ENCODE measurements at places on chromosomes 7 and 10. TPM values are rescaled to one million over a fixed set of nuclear protein-coding genes. Genes with fewer than 3 reads are reported as not detected.

MPP7 gene
- total RNA-seq: 0.07 TPM

CCL24 gene
- not detected for total RNA-seq

FKBP6 gene
- total RNA-seq: not detected

ANKRD1 gene
- total RNA-seq: 1,189 TPM

PBLD gene
- 3.0 TPM for total RNA-seq

CNOT4 gene
- 11.4 TPM for total RNA-seq

CCDC172 gene
- total RNA-seq: not detected

AKR1C8 gene
- not detected for total RNA-seq

HOXA3 gene
- total RNA-seq: 0.66 TPM

HKDC1 gene
- total RNA-seq: not detected

- DNase-seq: no peak
Observed at GRCh38 chr10:100374200-100374655, 27.2 kb downstream of the SCD start.

GRCh38 chr10:96359616-96360015 is 814 bp upstream of the OPALIN start:
- no peak for DNase-seq

GRCh38 chr10:95356190-95356955 is 65.6 kb upstream of the PDLIM1 start:
- no peak for DNase-seq

DNA sequence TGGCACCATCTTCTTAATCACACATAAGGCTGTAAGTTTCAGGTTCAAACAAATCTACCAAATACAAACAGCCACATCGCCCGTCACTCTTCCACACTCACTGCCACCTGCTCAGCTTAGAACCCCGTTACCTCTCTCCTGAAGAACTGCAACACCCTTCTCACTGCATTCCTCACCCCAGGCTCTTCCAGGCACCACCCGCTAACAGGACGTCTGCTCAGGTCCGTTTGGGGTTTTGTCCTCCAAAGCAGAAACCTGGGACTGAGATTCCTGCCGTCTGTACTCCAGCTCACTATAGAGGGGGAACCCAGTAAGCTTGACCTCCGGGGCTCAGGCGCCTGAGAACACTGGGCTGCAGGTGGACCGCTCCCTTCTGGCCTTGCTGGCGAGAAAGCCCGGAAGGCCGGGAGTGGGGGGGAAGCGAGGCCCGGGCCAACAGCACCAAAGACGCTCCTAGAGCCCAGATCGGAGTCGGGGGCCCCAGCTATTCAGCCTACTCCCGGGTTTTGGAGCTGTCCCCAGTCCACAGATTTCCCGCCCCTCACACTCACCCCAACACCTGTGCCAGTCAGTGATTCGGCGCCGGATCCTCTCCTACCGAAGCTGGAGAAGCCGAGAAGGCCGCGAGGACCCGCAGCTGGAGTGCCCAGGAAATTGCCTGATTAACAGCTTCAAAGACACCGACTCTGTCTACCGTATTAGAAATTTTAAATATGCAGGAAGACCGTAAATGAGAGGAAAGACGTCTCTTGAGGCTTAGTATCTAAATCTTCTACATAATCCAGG is at the start of gene AP3M1:
TSS of gene AP3M1 (minus strand) at position 625 of the 786 bp plus-strand sequence. CDS start 12,449 bp downstream, outside the sequence.
- DNase-seq: peak; percentile 37

DNA sequence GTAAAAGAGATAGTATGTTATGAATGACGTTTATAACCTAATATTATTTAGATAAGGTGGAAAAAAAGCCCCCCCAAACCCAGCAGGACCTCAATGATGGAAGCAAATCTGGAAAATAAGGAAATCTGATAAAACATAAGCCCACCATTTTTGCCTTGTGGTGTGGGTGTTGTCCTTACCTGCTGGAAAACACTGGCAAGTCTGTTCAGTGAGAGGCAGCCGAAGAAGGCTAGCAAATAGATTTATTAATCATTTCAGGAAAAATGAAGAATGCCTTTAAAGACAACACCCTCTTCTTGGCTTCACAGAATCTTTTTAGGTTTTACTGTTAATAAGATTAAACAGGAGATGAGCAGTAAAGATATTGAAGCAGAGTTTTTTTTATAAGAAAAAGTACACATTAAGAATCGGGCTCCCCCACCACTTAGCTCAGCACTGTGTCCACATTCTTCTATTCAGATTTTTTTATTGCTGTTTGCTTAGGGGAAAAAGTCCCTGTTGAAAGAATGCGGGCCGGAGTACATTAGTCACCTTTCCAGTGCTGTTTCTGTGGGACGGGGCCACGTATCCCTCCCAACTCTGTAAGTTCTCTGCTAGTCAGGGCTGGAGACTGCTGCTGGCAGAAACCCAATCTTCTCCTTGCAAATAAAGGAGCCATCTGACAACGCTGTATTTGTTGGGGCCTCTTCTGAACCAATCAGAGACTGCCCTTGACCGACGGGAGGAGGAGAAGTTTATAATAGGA is 104.1 kb downstream of the EVX1 start:
- DNase-seq: no peak

DNA sequence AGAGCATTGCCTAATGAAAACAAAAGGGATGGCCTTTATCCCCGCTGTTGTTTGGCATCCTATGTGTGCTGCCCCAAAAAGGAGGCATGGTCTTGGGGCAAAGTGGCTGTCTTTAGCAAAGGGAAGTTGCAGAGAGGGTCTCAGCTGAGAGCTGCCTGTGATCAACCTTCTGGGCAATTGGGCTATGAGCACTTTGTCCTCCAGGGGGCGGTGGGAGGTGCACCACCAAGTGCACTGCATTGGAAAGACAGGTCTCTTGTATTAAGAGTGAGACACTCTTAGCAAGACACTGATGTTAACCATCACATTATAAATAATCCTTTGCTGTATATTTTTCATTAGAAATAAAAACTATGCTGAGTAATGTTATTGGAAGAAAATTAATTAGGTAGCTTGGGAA is 314.8 kb downstream of the POM121L12 start:
- no peak for DNase-seq

DNA sequence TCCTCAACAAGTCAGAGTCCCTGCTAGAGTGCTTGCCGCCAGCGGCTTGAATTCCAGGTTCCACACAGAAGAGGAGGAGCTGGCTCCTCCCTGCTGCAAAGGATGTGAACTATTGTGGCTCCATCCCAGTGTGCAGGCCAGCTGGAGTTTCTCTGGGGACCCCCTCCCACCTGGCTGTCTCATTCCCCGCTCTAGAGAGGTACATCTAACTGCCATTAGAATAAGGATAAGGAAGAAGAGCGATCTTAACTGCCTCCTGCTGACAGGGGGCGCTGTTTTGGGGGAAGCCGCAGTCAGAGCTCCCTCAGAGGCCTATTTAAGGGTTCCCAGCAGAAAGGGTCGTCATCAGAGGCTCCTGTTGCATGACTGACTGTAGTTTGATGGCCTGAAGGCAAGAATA is 40.8 kb upstream of the HECW1 start:
- no peak for DNase-seq

DNA sequence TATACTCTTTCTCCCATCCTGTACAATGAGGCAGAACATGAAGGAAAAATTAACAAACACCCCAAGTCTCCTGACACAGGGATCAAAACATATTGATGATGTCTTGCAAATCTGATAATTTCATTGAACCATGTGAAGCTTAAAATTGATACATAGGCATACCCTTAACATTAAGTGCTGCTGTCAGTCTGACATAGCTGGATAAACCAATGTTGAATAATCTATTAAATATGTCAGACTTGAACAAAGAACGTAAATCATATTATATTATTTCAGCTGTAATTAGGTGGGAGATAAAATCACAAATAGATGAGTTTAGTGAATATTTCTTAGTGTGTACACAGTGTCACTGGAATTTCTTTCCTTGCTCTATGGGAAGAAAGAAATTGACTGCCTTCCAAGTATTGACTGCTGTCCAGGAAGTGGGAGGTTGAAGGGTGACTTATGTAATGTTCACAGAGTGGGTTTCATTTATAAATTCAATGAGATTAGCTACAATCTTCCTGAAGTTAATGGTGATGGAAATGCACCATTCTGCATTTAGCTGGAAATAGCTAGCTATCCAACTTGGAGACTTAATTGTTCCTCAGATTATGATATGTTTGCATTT is 170.8 kb downstream of the AUTS2 start:
- DNase-seq: no peak

DNA sequence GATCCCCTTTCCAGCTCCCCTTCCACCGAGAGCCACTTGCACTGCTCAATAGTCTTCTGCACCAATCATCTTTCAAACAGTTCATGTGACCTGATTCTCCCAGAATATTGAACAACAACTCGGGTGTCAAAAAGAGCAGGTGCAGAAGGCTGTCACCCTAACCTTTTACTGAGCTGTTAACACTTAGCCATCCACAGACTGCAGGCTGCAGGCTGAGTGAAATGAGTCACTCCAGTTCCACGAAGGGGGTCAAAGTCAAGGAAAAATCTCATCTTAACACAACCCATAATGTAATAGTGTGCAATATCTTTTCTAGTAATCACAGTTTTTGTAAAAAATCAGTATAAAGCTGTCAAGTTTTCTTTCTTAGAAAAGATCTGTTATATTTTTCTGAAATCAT is 63.1 kb downstream of the MTPAP start:
- no peak for DNase-seq

GRCh38 chr7:27922907-27923641 is 183.1 kb downstream of the TAX1BP1 start:
- no peak for DNase-seq

DNA sequence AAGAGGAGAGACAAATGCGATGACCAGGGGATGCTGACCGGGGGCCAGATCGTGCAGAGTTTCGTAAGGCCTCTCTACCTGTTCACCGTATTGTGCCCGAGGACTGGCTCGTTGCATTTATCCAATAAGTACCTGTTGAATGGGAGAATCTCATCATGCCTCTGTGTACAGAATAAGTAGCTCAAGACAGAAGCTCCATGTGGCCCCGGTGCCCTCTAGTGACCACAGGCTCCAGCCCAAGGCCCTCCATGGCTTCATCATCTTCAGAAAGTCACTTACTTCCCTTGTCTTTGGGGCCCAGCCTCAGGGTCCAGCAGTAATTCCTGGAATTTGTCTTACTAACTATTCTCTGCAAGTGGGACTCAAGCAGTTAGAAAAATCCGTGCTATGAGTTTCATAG is 151.0 kb downstream of the CHN2 start:
- no peak for DNase-seq

GRCh38 chr10:59082249-59082648 is 94.2 kb upstream of the PHYHIPL start:
- no peak for DNase-seq

DNA sequence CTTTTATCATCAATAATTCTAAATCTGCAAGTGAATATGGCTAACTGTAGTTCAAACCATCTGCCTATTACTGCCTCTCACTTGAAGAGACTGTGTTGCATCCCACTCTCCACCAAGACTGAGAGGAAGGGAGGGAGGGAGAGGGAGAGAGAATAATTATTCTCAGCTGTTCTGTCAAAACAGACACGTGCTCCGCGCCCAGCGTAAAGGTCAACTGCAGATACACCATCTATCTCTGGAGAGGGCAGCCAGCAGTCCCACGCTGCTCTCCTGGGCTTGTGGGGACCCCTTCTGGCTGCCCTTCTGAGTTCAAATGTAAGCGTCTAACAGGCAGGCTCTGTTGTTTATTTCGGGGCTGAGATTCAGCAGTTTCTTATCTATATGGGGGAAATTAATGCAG is 625.5 kb upstream of the GALNT17 start:
- no peak for DNase-seq

DNA sequence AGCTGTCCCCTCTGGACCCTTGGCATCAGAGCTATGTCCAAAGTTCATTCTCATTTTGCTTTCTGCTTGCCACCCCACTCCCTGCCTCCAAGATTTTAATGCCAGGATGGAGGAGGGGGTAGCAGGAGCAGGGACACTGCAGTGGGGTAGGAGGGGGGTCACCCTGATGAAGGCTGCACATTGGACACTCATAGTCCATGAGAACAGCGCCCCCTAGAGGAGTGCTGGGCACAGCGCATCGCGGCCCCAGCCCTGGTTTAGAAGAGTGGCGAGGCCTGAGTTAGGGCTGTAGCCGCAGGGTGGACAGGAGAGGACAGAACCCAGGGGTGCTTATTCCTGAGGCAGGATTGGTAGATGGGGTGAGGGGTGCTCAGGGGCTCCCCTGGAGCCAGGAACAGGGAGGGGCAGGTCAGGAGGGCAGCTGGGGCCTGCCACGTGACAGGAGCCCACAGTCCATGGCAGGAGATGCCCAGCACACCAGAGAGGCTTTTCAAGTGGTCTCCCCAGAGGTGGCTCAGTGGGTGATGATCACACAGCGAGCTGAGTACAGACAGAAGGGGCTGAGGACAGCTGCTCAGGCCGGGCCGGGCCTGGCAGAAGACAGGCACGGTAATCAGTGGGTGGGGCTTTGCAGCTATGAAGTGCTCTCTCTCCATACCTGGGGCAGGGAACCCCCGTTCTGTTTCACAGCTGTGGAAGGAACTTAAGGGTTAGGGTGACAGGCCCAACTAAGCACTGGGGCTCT is 71.4 kb downstream of the NEURL1 start:
- DNase-seq: no peak

- no peak for DNase-seq
Observed at GRCh38 chr10:19003341-19003740, 45.3 kb upstream of the MALRD1 start.

- DNase-seq: no peak
Observed at GRCh38 chr10:3516234-3516922, 268.6 kb downstream of the KLF6 start.

DNA sequence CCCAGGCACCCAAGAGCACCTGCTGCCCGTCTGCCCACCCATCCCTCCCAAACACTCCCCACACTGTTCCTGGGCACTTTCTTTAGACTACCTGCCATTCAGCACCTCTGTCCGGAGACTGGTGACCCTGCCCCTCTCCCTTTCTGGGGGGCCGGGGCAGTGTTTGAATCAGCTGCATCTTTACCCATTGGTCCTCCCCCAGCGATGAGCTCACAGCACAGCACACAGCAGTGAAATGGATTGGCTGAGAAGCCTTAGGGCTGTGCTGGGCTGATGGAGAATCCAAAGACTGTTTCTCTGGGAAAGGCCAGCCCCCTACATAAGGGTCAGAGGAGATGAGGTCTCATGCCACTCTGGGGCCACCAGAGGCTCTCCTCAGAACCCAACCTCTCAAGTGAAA is 40.2 kb downstream of the VWA2 start:
- DNase-seq: no peak

GRCh38 chr10:4279655-4280054 is 494.6 kb upstream of the KLF6 start:
- DNase-seq: no peak

- DNase-seq: no peak
Observed at GRCh38 chr7:4814433-4814832, 39.0 kb downstream of the AP5Z1 start.

- DNase-seq: no peak
Observed at GRCh38 chr7:84780158-84781124, 406.4 kb downstream of the SEMA3D start.

GRCh38 chr7:44131173-44132029 is 8.1 kb upstream of the POLD2 start:
- no peak for DNase-seq

GRCh38 chr7:83655951-83656556 is 7.1 kb upstream of the SEMA3E start:
- DNase-seq: no peak

DNA sequence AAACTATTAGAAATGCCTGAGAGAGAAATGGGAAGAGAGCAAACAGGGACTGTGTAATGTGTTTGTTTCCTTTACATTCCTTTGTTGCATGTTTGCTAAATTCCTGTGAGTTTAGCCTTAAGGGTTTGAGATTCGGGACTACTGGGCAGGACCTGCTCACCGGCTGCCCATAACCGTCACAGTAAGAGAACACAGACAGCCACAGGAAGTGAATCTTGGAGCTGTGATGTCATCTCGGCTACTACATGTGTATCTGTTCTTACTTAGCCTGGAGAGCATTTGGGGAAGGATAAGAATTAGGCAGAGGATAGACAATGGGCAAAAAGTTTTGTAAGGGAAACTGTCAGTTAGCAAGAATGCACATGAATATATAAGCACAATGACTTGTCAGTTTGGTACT is 485.1 kb upstream of the KLF6 start:
- DNase-seq: no peak

GRCh38 chr7:119903085-119903484 is 369.9 kb upstream of the KCND2 start:
- DNase-seq: no peak

Measured in pulmonary artery endothelial cell (primary cell).